ENCODE measurements at places on chromosomes 2 and 18.
A peak's percentile ranks its signal among the peaks of the same experiment; 100 is the strongest.

- no peak for DNase-seq
Measured at GRCh38 chr2:149906886-149907285, 319.3 kb upstream of the MMADHC start.

DNA sequence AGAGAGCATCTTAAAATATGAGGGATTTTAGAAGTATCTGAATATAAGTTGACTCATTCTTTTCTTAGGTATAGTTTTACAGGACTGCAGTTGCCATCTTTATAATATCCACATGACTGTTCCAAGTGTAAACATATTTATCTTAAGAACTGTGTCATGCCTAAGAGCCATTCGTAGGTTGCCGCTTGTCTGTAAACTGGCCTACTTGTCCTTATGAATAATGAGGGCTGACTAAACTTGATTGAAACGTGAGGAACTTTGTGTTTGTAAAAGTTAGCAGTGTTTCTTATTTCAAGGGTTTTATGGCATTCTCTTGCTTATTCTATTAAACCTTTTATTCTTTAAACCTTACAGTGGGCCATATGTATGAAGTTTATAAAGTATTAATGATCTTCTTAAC is 99.6 kb downstream of the MAP3K20 start:
- no peak for DNase-seq

DNA sequence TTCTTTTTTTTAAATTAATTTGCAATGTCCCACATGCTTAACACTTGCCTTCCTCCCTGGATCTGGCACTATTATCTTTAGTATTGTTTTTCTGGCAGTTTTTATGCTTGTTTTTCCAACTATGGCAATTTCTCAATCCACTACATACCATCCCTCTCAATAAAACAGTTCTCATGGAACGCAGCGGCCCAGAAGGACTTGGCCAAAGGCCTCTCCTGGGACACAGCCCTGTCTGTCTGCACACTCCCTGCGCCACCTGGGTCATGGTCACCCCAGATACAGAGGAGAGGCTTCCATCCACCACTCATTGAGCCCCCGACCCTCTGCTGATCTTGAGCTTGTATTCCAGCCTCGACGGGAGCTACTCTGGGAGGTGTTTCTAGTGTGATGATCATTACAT is 91.2 kb downstream of the TWIST2 start:
- DNase-seq = no peak

DNA sequence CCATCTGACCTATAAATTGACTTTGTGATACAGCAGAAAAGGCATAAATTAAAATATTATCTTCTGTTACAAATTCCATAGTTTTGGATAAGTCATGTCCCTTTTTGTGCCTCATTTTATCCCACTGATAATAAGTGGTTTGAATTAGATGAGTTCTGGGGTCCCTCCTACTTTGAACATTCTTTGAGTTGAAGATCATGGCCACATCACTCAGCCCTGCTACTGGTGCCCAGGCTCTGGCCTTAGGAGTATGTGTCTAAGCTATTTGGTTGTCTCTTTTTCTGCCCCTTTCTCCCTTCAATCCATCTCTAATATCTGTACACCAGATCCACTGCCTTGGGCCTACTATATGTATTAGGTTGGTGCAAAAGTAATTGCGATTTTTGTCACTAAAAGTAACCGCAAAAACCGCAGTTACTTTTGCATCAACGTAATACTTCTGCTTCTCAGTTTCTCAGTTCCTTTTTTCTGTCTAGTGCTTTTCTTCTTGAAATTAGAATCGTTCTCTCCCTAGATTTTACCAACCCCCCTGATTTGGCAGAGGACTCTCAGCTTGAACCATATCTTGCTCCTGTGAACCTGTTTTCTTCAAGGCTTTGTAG is 362.5 kb upstream of the TNP1 start:
- peak; percentile 46 for DNase-seq

DNA sequence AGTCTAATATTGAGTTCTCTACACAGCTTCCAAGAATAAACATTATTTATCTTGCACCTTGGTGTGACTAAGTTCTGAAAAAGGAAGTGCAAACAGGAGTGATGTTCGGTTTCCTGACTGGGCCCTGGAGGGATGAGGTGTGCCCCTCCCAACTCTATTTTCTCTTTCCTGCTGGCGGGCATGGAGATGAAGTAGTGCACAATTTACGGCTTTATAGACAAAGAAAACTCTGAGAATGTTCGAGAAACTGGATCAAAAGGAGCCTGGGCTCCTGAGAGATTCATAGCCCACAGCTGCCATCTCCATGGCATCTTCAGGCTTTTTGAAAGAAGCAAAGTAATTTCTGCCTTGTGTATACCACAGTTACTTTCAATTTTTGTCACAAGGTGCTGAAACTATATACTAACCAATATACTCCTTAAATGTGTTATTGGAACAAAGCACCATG is 22.3 kb downstream of the LRATD1 start:
- no peak for DNase-seq

DNA sequence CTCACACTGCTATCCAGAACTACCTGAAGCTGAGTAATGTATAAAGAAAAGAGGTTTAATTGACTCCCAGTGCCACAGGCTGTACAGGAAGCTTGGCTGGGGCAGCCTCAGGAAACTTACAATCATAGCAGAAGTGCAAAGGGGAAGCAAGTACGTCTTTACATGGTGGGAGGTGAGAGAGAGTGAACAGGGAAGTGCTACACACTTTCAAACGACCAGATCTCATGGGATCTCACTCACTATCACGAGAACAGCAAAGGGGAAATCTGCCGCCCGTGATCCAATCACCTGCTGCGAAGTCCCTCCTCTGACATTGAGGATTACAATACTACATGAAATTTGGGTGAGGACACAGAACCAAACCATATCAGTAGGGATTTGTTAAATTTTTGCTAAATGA is 150.4 kb upstream of the NXPH2 start:
- DNase-seq = no peak

GRCh38 chr2:171530378-171530777 is 8.1 kb downstream of the CYBRD1 start:
- DNase-seq = no peak

DNA sequence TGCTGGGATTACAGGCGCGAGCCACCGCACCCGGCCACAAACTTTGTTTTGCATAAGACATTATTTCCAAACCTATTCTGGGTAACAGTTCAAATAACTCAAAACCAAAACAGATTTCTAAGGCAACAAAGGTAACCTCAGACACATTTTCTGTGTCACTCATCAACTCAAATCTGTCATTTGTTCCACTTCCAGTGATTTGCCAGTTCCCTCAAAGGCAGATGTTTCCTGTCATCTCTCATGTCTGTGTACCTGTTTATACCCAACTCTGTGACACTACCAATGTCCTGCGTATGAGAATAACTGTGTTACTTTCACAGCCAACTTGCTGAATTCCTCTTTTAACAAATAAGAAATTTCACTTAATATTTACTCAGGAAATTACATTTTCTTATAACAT is 54.4 kb downstream of the SCN3A start:
- DNase-seq = no peak

DNA sequence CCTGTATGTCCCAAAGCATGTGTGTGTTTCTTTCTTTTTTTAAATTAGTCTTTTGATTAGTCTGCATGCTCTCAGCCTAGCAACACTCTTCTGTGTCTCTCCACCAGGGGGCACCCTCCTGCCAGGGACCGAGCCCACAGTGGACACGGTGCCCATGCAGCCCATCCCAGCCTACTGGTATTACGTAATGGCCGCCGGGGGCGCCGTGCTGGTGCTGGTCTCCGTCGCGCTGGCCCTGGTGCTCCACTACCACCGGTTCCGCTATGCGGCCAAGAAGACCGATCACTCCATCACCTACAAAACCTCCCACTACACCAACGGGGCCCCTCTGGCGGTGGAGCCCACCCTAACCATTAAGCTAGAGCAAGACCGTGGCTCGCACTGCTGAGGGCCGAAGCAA is 93.8 kb downstream of the NRP2 start:
- DNase-seq = peak; percentile 33
